ENCODE measurements at places on chromosomes 13 and 19. TPM values are rescaled to one million over a fixed set of nuclear protein-coding genes. Genes with fewer than 3 reads are reported as not detected.

GRCh38 chr19:6868351-6868750 is 19.0 kb upstream of the ADGRE1 start:
- peak; percentile 51 for DNase-seq

DNA sequence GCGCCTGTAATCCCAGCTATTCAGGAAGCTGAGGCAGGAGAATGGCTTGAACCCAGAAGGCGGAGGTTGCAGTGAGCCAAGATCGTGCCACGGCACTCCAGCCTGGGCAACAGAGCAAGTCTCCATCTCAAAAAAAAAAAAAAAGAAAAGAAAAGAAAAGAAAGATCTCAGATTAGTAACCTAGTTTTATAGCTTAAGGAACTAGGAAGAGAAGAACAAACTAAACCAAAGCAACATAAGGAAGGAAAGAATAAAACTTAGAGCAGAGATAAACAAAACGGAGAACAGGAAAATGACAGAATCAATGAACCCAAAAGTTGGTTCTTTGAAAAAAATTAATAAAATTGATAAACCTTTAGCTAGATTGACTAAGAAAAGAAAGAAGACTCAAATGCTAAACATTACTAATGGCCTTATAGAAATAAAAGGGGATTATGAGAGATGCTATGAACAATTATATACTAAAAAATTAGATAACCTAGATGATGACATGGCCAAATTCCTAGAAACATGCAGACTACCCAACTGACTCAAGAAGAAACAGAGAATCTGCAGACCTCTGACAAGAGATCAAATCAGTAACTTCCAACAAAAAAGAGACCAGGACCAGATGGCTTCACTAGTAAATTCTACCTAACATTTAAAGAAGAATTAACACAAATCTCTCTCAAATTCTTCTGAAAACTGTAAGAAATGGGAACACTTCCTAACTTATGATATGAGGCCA is 68.2 kb downstream of the CDADC1 start:
- no peak for DNase-seq

The KLK8 gene
- 1.0 TPM for polyA plus RNA-seq

GRCh38 chr13:43356567-43356966 is 333.2 kb downstream of the DNAJC15 start:
- no peak for DNase-seq

The CYP4F8 gene
- polyA plus RNA-seq: not detected

DNA sequence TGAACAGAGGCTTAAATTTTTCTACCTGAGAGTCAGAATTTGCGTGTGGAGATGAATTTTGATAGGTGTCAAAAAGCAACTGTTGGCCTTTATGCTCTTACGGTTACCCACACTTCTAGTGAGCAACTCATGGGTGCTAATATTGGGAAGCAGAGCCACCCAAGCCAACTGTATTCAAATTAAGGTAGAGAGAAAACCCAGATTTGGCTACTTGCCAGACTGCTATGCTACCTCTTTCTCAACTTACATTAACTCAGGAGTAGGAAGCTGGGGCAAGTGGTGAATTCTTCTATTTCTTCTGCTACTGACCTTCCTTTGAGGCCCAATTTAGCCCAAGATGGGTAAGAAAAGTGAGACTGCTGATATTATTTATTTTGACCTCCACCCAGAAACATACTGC is 83.9 kb downstream of the OLFM4 start:
- no peak for DNase-seq

DNA sequence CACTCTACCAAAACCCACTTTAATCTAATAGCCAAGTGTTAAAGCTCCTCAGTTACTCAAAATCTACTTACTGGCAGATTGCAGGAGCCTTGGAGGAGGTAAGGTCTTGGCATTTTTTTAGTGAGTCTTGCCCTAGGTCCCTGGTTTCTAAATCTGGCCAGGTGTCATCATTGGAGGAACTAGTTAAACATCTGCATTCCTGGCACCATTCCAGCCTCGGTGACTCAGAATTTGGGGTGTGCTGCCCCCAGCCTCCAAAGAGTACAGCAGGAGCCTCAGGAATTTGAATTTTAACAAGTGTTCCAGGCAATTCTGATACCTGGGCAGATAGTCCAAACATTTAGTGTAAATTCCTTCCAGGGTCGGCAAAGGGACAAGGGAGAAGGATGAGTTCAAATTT is 37.4 kb downstream of the KLF5 start:
- DNase-seq: no peak

GRCh38 chr13:39811696-39812095 is 156.2 kb downstream of the COG6 start:
- DNase-seq: no peak

DNA sequence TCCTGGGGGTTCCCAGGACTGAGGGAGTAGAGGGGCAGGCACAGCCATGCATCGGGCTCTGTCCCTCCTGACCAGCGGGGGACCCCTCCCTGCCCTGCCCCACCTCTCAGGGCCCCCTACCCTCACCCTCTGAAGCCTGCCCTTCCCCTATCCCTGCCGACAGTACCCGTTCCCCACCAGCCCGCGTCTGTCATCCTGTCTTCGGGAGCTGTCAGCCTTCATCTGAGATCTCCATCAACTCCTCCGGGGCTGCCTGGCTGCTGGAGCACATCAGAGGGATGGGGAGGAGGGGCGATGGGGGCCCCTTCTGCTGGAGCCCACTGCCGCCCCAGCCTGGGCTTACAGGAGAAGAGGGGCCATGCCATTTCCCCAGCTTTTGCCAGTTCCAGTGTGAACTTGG is 6.2 kb upstream of the SHD start:
- DNase-seq: no peak

GRCh38 chr19:30367421-30367820 is 4.8 kb upstream of the ZNF536 start:
- DNase-seq: no peak

GRCh38 chr13:71775966-71776365 is 91.0 kb downstream of the DACH1 start:
- DNase-seq: no peak

- DNase-seq: no peak
These were observed 27.6 kb downstream of the MYO9B start for GRCh38 chr19:17103177-17103576.

DNA sequence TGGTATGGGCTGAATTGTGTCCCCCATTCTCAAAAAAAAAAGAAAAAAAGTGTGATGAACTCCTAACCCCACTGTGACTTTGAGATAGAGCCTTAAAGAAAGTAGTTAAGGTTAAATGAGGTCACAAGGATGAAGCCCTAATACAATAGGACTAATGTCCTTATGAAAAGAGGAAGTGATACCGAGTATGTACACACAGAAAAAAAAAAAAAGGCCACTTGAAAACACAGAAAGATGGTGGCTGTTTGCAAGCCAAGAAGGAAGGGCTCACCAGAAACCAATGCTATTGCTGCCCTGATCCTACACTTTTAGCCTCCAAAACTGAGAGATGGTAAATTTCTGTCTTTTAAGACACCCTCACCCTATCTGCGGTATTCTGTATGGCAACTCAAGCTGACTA is 955.6 kb downstream of the PCDH17 start:
- DNase-seq: peak; percentile 20

The LRRC63 gene
- polyA plus RNA-seq: 0.07 TPM

The TMPRSS9 gene
- 0.24 TPM for polyA plus RNA-seq

DNA sequence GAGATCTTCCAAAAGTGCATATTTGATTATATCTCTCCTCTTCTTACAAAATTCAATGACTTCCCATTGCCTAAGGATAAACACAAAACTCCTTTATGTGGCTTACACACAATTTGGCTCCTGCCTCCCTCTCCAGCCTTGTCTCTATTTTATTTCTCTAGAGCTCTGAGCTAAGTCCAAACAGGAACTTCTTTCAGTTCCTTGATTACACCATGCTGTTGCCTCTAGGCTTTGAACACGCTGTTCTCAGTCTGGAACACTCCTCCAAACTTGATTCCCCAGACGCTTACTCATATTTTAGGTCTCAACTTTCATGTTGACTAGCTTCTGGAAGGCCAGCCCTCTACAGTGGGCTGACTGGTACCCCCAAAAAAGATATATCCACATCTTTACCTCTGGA is 258.5 kb downstream of the COG6 start:
- DNase-seq: peak; percentile 42

DNA sequence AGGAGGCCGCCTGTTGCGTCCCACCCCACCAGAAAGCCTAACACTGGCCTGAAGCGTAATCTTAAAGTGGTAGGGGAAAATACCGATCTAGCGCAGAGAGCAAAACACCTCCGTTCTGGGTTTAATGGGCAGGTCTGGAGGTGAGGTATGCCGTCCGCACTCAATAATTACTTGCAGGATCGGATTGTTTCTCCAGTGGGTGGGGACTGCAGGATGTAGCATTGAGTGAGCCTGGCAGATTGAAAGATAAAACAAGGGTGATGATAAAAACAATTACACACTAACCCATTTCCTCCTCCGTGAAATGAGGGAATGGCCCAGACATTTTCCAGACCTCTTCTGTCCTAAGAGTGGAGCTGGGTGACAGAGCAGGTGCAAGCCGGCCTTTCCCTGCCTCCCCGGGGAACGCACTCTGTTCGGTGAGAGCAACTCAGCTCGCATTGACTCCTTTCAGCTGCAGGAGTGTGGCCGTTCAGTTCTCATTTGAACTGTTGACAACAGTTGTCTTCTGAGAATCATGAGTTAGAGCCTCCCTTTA is 110.2 kb upstream of the DOCK9 start:
- no peak for DNase-seq

DNA sequence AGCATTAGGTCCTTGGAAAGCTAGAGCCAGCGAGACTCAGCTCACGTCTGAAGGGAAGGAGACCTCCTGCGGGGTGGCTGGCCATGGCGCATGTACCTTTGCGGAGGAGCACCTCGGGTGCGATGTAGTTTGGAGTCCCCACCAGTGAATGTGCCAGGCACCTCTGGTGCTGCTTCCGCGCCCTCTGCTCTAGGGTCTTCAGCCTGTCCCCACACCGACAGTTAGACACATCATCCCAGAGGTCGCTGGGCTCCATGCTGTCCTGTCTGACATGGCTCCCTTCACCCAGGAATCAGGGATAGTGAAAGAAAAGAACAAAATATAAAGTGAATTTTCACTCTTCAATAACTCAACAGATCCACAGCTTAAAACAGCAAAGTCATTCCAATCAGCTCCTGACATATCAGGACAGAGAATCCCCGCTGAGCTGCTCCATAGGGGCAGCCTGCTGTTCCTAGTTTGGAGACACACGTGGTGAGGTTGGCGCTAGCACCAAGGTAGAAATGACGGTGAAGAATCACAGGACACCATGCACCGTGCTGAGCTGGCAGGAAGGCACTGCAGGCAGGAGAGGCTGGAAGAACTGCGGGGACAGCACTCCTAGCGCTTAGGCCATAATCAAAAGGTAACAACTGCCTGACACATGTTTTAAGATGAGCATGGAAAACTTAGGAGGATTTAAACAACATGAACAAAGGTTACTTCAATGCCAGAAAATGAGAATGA is 79.0 kb upstream of the XPO4 start:
- DNase-seq: no peak

DNA sequence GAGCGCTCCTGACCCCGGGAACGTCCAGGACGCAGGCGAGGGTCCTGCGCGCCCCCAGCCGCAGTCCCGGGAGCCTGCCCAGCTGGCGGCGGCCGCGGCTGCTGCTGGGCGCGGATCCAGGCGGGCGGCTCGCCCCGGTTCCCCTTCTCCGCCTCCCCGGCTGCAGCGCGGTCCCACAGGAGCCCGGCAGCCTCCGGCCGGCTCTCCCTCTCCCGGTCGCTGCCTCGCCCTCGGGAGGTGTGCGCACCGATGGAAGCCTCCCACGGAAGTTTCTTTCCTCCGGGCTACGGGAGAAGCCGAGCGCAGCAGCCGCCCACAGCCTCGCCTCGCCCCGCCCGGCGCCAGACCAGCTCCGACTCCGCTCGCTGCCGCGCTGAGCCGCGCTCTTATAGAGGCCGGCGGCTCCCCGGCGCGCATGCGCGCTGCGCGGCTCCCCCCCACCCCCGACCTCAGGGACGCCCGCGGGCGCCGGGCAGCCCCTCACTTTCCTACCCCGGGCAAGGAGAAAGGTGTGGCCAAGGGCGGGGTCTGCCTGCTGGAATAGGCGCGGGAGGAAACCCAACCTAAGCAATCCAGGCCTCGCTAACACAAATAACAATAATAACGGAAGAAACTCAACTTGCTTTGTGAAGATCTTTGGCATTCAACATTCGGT is at the start of gene SHISA2:
Gene SHISA2 (minus strand): TSS at position 360 of the 655 bp plus-strand sequence. CDS start 1,041 bp downstream, outside the sequence.
- DNase-seq: peak; percentile 85

DNA sequence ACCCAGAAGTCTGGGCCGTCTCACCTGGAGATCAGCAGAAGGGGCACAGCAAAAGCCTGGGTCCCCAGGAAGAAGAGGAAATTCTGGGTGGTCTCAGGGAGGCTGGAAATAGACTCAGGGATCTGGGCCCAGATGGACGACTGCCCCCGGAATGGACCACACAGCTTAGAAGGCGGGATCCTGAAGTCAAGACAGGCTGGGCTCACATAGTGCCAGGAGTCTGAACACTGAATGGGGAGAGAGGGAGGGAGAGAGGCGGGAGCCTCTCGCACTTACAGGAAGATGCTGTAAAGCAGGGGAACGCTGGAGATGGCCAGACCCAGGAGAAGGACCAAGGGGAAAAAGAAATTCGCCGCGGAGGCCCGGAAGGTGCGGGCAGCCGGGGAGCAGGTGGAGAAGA is 1.3 kb upstream of the LENG1 start:
- DNase-seq: peak; percentile 69

- DNase-seq: peak; percentile 50
These were observed 4.9 kb downstream of the CCDC122 start for GRCh38 chr13:43874504-43875092.

The NTF4 gene
- polyA plus RNA-seq: 3.5 TPM

The DENND1C gene
- polyA plus RNA-seq: 0.93 TPM

DNA sequence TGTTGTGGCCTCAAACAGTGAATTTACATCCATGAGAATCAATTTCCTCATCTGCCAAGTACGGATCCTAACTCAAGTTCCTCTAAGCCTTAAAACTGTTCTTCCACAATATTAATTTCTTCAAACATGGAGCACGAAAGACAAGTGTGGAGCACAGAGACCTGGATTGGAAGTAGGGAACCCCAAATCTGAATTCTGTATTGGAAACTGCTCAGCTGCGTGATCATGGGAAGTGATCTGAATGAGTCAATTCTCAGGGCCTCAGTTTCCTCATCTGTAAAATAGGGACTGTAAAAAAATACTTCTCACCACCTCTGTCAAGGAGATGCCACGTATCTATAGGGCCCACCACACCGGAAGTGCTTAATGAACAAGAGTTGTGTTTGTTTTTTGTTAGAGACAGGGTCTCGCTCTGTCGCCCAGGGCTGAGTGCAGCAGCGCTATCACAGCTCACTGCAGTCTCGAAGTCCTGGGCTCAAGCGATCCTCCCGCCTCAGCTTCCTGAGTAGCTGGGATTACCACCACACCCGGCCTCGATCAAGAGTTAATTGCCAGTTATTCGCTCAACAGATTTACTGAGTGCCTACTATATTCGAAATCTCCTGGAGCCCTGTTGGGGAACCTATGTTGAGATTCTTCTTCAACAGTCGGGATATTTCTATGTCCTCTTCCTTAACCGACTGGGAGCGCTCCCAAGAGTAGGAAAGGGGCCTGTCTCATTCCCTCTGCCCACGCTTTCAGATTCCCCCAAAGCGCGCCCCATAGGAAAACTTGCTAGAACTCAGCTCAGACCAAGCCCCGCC is 1.6 kb downstream of the SERTAD3 start:
- no peak for DNase-seq

The ZNF77 gene
- 4.4 TPM for polyA plus RNA-seq

The CYP2B6 gene
- polyA plus RNA-seq: not detected
